CD4-positive, alpha-beta T cell treated with Interleukin-1 beta for 1 hour (primary cell): ENCODE measurements at places on chromosomes 2 and 18.

DNA sequence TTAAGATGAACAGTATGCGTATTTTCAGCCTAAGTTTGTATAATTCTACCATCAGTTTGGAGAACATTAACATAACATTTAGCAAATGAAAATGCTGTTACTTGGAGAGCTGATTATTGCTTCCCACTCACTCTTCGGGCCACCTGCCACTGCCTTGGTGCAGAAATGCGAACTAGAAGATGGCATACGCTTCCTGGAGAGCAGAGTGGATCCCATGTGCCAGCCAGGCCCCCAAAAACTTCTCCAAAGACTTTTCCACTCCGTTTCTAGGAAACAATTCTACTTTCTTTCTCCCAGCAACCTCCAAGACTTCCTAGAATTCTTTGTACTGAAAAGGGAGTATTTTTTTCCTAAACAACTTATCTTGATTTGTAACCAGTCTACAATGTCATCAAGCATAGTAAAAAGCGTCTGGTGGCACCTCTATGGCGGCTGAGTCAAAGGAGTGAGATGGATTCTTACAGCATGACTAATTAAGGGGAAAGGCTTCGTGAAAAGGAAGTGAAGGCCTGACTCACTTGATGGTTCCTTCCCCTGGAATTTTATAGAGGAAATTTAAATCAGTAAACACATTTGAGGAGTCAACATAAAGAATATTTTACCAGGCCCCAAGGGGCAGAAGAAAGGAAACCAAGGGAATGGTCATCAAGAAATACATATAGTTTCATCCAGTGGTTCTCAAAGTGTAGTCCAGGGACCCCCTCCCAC is 36.6 kb downstream of the FEZ2 start:
- no peak for DNase-seq

GRCh38 chr2:33116799-33117198 is 170.0 kb downstream of the LTBP1 start:
- DNase-seq, result no peak

DNA sequence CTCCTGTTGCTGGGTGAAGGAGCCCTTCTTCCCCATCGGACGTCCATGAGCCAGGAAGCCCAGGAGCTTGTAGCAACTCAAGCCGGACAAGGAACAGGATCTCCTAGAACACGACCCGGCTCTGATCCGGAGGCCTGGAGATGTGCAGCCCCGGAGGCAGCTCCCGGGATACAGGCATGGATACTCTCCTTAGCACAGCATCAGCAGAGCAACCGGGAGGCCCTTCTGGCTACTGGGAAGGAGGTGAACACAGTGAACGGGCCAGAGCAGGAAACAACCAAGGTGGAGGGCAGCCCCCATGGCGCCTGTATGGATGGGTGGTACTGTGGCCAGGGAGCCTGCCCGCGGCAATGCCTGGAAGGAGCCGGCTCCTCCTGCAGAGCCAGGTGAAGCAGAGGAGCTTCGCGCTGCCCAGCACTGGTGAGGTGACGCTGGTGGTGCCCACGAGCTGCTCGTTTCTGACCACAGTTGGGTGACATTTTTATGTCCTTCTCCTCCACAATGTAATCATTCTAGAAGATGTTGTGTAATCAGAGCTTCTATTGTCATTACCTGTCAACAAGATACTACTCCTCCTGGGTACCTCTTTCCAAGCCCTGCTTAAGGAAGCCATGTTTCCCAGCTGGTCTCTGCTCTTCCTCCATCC is 94.3 kb downstream of the TWIST2 start:
- no peak for DNase-seq

GRCh38 chr2:168798076-168798887 is 4.2 kb upstream of the NOSTRIN start:
- no peak for DNase-seq

DNA sequence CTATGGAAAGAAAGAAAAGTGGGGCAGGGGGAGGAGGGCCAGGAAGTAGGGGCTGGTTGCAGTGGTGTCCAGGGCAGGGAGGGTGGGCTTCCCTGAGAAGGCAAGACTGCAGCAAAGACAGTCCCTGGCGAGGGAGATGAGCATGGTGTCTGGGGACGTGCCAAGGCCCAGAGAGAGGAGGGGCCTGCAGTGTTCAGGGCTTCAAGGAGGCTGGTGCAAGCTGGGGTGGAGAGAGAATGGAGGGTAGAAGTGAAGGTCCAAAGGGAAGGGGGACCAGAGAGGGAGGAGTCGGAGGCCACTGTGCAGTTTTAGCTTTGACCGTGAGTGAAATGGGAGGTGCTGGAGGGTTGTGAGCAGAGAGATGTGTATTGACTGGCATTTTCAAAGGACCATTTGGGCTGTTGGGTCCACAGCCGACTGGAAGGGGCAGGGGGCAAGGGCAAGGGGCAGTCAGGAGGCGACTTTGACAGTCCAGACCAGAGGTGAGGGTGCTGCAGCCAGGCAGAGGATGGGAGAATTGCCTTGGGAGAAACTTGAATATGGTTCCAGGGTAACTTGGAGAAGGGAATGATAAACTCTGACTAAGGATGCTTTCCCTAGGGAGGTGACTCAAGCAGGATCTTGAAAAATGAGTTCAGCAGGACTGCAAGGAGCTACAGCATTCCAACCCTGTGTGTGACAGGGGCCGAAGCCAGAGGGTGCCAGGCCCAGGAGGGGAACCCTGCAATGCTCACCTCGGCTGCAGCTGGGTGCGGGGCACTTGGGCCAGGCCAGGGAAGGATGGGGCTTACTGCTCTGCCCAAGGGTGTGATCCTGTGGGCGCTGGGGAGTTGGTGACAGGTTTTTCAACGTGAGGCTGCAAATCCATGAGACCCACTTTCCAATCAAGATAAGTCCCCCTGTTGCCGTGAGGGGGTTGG is 177.1 kb upstream of the HAAO start:
- no peak for DNase-seq

DNA sequence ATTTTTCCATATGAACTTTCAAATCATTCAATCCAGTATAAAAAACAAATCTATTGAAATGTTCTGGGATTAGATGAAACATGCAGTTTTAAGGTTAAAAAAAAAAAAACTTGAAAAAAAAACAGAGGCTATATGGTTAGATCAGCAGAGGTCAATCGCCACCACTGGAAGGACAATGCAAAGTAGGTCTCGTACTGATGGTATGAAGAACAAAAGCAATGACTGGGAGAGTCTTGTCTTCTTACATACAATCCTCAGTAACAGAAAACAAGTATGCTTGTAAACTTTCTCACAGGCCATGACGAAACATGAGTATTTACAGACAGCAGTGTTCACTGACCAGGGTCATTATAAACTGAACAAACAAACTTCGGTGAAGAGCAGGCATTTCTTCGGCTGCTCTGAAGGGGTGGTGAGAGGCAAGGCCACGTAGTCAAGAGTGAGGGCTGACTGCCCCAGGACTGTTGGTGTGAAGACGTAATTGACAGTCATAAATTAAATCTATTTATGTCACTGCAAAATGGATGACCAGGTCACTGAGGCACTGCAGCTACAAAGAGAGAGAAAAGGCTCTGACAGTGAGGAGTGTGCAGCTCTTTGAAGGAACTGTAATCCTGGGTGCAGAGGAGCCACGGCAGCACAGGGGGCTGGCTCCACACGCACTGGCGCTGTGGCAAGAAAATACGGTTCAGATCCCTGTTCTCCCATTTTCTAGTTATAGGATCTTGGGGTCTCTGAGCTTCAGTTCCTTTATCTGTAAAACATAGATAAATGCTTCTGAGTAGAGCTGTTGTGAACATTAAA is 60.0 kb downstream of the NXPH2 start:
- DNase-seq, result no peak

- no peak for DNase-seq
These were observed 82.0 kb upstream of the MEX3C start for GRCh38 chr18:51279367-51279984.

- no peak for DNase-seq
These were observed 148.9 kb upstream of the EPAS1 start for GRCh38 chr2:46148369-46148736.

DNA sequence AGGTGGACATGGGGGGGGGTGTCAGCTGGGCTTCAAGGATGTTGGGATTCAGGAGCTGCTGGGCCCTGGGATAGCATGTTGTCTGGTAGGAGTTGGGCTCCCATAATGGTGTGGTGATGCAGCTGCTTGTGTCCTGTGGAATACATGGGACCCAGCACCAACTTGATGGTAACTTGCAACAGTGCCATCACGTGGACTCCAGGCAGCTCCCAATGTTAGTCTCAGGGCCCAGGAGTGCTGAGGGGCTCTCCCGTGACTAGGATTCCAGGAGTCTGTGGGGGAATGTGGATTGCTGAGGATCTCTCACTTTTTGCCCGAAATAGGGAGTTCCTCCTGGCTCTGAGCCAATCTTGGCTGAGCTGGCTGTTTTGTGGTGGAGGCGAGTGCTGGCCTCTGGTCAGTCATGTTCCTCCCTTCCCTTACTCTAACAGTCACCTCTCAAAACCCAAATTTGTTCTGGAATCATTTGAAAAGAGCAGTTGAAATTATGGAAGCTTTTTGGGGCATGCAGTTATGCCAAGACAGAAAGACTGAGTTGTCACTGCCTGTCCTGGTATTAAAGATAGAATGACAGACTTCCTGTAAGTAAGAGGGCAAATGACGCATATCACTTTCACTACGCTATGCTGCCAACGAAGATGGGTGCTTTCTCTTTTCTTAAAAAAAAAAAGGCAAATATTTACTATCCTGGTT is 607.1 kb downstream of the ADCYAP1 start:
- DNase-seq, result no peak
